Bronchial epithelial cell (primary cell): ENCODE measurements at places on chromosomes 12 and 14. TPM values are rescaled to one million over a fixed set of nuclear protein-coding genes. Genes with fewer than 3 reads are reported as not detected.

ING4 gene
- total RNA-seq = 15.3 and 22.0 TPM in 2 replicates

PMCH gene
- not detected in 2 replicates for total RNA-seq

KRT82 gene
- not detected in 2 replicates for total RNA-seq

SERPINA12 gene
- not detected in 2 replicates for total RNA-seq

TMEM260 gene
- total RNA-seq = 19.5 and 21.5 TPM in 2 replicates

PLEKHD1 gene
- 0.26 TPM in 1 of 2 replicates, not detected in the other for total RNA-seq

GRCh38 chr12:49825360-49825970 is 2.7 kb downstream of the NCKAP5L start:
- DNase-seq = peak; percentile 61

DNA sequence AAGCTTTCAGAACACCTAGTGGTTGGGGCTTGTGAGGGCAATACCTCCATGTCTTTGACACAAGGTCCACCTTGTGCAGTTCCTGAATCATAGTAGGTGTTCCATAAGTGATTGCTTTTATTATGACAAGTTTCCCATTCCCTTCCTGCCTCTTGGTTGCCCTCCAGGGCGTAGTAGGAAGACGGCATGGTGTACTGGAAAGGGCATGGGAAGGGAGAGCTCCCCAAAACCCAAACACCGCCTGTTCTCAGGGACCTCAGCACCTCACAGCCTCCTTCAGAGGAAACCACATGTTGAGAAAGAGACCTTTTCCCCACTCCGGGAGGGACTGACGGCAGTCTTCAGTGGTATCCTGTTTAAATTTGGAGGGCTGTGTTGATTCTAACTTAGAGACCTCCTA is 21.1 kb downstream of the EVL start:
- DNase-seq = no peak

DNA sequence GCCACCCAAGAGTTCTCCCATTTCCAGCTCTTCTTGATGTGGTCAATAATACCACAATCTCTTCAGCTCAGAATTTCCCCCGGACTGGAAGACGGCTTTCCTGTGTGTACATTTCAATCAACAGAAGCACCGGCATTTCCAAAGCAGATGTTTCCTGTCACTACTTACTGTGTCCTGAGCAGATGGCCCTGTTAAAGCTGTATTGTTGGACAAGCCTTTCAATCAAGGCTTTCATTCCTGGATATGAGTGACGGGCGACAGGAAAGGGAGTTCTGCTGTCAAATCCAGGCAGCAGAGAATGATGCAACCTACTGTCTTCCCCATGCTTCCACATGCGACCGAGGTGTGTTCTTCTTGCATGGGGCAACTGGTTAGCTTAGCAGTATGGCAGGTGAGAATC is 76.4 kb upstream of the CCDC60 start:
- DNase-seq = no peak

DNA sequence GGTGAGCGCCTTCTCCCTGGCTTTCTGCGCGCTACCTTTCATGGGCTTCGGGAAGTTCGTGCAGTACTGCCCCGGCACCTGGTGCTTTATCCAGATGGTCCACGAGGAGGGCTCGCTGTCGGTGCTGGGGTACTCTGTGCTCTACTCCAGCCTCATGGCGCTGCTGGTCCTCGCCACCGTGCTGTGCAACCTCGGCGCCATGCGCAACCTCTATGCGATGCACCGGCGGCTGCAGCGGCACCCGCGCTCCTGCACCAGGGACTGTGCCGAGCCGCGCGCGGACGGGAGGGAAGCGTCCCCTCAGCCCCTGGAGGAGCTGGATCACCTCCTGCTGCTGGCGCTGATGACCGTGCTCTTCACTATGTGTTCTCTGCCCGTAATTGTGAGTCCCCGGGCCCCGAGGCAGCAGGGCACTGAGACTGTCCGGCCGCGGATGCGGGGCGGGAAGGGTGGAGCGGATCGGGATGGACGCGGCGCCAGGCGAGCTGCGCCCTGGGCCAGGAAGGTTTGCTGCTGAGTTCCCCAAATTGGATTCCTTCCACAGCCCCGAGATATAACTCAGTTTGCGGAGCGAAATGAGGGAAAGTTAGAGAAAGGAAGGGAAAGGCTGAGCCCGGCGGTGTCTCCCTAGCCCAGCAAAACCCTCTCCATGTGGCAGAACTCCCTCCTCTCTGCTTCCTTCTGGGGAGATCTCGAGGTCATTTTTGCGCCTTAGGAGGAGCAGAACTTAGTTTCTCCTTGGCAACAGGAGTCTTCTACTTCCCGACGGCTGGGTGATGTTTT is 972 bp downstream of the PTGDR start:
- DNase-seq = no peak

DNA sequence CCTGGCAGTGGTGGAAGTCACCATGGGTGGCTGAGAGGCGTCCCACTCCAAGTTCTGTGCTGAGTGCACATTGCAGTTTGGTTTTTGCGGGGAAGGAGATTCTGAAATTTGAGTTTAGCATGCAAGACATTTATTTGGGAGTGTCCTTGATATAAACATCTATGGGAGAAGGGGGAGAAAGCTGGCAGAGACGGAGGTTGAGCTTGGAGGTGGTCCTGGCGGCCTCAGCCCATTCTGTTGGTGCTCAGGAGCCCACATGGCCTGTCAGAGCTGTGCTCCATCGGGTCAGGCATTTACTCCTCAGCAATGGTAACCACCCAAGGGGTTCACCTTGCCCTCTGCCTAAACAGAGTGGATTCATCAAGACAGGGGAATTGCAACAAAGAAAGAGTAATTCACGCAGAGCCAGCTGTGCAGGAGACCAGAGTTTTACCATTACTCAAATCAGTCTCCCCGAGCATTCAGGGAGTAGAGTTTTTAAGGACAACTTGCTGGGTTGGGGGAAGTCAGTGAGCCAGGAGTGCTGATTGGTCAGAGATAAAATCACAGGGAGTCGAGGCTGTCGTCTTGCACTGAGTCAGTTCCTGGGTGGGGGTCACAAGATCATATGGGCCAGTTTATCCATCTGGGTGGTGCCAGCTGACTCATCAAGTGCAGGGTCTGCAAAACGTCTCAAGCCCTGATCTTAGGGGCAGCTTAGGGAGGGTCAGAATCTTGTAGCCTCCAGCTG is 323.3 kb upstream of the TMEM132C start:
- no peak for DNase-seq

- no peak for DNase-seq
Measured at GRCh38 chr14:100391724-100392123, 68.6 kb downstream of the SLC25A47 start.

DNA sequence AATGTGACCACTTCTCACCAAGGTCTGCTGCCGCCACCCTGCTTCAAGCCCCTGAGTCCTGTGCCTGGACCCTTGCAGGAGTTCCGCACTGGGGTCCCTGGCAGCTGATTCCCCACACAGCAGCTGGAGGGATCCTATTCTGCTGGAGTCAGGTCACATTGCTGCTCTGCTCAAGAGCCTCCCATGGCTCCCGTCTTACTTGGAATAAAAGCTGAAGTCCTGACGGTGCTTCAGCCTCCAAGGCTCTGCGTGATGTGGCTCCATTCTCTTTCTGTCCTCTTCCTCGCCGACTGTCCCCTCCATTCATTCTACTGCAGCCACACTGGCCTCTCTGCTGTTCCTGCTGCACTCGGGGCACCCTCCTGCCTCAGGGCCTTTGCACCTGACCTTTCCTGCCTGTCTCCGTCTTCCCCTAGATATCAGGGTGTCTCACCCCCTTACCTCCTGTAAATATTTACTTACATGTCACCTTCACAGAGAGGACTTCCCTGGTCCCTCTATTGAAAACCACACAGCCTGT is 7.6 kb upstream of the SDSL start:
- DNase-seq = no peak

DNA sequence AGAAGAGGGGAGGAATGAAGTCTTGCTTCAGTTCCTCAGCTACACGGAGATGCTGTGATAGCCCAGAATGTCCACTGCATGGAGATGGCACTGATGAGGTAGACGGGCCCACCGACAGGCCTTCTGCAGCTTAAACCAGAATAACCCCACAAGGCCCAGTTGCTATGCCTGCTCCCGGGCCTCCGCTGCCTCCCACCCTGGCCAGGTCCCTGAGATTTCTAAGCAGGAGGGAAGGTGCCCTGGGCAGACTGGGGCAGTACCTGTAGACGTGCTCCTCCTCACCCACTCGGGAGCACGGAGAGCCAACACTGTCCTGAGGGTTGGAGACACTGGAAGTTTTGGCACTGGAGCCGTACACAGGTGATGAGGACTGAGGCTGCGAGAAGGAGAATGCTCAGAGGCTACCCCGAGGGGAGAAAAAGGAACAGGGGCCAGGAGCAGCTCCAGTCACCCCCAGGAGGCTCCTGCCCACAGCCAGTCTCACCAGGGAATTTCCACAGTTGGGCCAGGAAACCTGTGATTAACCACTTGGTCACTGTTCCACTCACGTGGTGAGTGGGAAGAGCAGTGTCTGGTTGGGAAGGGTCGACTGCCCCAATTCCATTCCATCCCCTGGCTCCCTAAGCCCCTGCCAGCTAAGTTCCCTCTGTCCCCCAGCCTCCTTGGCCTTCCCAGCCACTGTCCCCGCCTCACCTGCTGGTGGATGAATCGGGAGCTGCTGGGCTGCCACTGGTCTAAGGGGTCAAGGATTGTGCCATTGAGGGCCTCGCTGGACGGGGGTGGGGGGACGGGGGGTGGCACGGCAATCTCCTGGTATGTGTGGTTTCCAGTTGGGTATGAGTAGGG is 22.8 kb upstream of the RPLP0 start:
- DNase-seq = no peak

DNA sequence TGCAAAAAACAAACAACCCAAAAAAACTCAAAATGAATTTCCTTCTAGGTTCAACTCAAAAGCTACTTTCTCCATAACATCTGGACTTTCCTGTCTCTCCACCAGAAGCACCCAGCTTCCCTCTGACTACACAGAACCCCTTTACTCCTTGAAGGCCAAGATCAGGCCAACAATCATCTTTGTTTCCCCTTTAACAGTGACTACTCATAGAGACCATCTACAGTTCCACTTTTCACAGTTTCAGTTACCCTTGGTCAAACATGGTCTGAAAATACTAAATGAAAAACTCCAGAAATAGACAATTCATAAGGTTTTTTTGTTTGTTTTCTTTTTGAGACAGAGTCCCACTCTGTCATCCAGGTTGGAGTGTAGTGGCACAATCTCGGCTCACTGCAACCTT is 11.8 kb downstream of the GCH1 start:
- no peak for DNase-seq

GRCh38 chr12:67754933-67755697 is 106.6 kb downstream of the DYRK2 start:
- DNase-seq = no peak

- DNase-seq = no peak
Measured at GRCh38 chr12:25797949-25798348, 160.5 kb upstream of the RASSF8 start.

DNA sequence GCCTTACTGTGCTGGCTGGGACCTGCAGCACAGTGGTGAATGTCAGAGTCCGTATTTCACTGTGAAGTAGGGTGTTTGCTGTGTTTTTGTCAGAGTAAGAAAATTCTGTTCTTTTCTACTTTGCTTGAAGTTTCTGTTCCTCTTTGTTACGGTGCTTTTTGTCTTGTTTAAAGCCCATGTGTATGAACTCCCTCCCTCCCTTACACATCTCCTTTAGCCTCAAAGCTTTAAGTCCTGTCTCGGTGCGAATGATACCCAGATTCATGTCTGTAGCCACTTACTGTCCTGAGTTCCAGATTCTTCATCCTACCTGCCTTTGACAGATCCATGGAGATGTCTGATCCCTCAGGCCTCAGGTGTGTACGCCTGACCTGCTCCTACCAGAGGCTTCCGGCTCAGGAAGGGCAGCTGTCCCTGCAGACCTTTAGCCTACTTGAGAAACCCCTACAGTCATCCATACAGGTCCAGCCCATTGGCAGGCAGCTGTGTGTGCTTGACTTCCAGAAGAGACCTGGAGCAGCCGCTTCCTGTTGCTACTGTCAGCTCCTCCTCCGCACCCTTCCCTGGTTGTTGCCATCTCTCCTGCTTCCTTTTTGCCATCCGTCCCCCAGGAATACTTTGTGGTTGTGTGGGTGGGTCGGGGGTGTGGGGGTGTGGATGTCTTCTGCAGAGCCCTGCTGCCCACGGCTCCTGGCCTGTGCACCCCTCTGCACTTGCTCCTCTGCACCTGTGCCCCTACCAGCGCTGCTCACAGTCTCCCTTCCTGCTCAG is 72.9 kb downstream of the DDX51 start:
- DNase-seq = no peak

DNA sequence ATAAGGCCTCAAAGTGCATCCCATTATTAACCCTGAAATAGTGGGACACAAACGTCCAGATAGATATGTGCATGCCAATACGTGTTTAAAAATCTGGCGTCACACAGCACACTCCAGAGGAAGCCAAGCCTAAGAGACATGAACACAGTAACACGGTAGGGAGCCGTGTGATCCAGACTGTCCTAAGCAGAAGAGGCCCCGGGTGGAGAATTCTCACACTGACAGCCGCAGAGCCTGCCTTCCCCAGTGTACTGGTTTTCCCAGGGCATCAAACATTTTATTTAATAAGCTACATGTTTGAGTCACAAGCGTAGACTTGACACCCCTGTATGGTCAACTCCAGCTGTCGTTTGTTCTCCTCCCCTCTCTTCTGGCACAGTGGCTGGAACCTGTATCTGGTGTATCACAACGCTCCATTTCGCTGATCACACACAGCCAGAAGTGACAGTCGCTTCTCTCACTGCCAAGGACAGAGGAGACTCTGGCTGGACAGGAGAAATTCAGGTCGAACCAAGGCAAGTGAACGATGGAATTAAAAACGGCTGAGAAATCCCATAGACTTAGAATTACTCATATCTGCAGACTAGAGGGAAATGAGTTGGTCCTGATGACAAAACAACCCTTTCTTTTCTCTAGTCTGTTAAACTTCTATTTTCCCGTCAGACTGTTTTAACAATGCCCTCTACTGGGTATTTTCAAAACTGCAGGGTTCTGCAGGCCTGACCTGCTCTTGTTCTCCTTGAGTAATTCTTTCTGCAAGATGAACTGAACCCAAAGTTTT is 359.9 kb downstream of the RGS6 start:
- DNase-seq = peak; percentile 50

DNA sequence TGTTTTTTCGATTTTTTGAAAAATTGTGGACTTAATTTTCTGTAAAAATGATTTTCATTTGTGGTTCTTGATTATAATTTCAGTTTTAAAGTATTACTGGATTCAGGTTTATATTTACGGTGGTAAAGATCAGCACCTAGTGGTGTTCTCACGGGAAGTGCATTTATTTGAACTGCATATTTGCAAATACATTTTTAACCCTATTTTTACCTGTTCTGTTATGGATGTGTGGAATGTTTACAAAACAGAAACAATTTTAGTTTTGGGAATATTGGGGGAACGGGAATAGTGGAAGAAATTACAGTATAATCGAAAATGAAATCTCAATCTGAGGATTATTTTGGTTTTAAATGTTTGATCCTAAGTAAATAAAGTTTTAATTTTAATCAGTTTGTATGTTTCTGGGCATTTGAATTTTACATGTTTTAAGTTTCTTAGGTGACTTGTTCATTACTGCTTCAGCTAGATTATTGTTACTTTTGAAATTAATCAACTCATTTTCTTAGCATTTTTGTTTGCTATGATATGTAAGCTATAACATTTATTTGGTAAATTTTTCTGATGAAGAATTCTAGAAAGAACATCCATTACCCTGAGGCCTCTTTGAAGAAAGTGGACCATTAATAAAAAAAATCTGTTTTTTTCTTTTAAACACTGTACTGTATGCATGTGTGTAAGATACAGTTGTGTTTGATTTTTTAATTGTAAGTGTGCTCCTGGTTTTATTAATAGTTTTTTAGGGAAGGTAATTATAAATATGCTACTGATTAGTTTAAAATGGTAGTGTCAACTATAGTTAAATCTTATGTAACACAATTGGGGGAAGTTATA is 942 bp downstream of the ATF7IP start:
- DNase-seq = peak; percentile 55
